WTC11 (cell line): ENCODE measurements at places on chromosomes 16 and 17. TPM values are rescaled to one million over a fixed set of nuclear protein-coding genes. Genes with fewer than 3 reads are reported as not detected.

Gene ICAM2
- 0.33 to 0.57 TPM (median 0.44 TPM) in 3 replicates for total RNA-seq

DNA sequence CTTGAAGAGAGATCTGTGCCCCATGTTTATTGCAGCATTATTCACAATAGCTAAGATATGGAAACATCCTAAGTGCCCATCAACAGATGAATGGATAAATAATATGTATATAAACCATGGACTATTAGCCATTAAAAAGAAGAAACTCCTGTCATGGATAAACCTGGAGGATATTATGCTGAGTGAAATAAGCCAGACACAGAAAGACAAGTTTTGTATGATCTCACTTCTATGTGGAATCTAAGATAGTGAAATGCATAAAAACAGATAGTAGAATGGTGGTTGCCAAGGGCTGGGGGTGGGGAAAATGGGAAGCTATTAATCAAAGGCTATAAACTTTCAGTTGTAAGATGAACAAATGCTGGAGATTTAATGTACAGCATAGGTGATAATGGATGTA lies 19.9 kb upstream of the HEATR6 start:
- H3K36me3 ChIP-seq, result peaks cover 3% of the 10 kb centered on the region; the same call in 1 of the 2 replicates
- H3K27ac ChIP-seq, result no peak overlapping the region
- peaks cover 12% of the 10 kb centered on the region for H3K4me1 ChIP-seq
- H3K4me3 ChIP-seq, result no peak overlapping the region

Gene C16orf92
- not detected in 3 replicates for total RNA-seq

DNA sequence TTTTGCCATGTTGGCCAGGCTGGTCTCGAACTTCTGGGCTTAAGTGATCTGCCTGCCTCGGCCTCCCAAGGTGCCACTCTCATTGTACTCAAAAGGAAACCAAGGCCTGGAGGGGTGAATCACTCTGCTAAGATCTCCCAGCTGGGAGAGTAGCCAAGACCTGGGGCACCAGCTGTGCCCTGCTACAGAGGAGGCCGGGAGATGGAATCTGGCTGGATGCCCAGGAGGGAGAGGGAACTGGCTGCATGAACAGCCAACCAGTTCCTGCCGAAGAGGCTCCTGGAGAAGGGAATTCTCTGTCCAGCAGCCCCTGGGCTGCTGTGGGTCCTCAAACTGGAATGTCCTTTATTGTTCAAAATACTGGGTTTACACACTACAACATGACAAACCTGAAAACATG lies 238.7 kb upstream of the CIBAR2 start:
- peaks cover 26% of the 10 kb centered on the region for H3K4me1 ChIP-seq
- H3K4me3 ChIP-seq, result no peak overlapping the region
- H3K27ac ChIP-seq, result no peak overlapping the region

DNA sequence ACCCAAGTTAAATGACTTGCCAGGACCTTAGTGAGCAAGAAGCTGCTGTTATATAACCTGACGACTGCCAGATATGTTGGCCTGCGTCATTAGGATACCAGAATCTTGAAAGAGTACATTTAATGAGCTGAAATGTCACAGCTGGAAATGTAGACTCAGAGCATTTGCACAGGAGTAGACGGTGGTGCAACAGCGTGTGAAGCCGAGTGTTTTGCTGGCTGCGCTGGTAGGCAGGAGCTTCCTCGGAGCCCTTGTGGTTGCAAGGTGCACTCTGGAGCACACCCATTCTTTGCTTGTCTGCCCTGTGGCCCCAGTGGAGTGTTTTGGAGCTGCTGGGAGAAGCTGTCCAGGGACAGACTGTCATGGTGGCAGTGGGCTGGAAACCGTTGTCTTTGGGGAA lies 79.3 kb downstream of the BANP start:
- no peaks in the 10 kb centered on the region for H3K27me3 ChIP-seq
- H3K27ac ChIP-seq, result peak overlapping the region; percentile 88; the same call in 1 of the 2 replicates

DNA sequence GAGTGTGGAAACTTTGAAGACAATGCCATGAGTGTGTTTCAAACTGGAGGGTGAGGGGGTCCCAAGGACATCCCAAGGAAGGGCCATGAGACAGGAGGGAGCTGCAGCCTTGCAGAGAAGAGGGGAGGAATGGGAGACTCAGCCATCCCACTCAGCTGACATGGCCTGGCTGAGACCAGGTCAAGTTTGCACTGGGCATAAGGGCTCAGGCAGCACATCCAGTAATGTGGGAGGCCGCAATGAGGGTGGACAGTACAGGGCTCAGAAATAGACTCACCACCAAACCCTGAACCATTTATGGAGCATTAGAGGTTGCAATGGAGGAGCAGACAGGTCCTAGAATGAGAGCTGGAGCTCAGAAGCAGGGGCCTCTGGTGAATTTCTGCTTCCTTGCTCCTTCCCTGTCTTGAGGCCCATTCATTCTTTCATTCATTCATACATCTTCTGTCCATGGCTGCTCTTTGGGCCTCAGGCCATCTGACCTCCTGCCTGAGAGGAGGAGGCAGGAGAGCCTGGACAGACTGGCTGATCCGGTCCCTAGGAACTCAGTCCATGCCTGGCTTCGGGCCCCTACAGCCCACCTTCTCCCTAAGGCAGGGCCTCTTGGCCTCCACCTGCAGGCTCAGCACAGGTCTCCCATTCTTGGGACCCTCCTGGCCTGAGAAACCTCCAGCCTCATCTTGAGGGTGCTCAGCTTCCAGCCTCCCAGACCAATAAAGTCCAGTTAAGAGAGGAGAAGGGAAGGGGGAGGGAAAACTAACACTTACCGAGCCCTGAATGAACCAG lies 70.5 kb upstream of the CDH5 start:
- H3K27me3 ChIP-seq, result peaks cover 3% of the 10 kb centered on the region; the same call in 1 of the 2 replicates
- H3K4me1 ChIP-seq, result no peaks in the 10 kb centered on the region
- H3K4me3 ChIP-seq, result no peak overlapping the region
- DNase-seq, result no peak
- H3K36me3 ChIP-seq, result no peaks in the 10 kb centered on the region
